Skin of body (tissue), 3 donors: ENCODE measurements at places on chromosomes 7 and 10. TPM values are rescaled to one million over a fixed set of nuclear protein-coding genes. Genes with fewer than 3 reads are reported as not detected.
A peak's percentile ranks its signal among the peaks of the same experiment; 100 is the strongest.

Gene MUC3A
- total RNA-seq, result not detected

Gene UPK3BL1
- total RNA-seq, result 37.9 TPM

Gene MYPN
- total RNA-seq, result 9.4 TPM

Gene ZNF722
- total RNA-seq, result not detected

Gene HOXA5
- total RNA-seq, result 4.7 TPM

Gene SUGCT
- total RNA-seq, result 5.2 TPM

Gene PAX4
- not detected for total RNA-seq

Gene IGF2BP3
- total RNA-seq, result 44.8 TPM

Gene CCT6A
- 111 TPM for total RNA-seq

Gene NSUN5
- total RNA-seq, result 9.4 TPM

- peak; percentile 61 for DNase-seq
These were observed 165.8 kb downstream of the INHBA start for GRCh38 chr7:41536873-41537665.

DNA sequence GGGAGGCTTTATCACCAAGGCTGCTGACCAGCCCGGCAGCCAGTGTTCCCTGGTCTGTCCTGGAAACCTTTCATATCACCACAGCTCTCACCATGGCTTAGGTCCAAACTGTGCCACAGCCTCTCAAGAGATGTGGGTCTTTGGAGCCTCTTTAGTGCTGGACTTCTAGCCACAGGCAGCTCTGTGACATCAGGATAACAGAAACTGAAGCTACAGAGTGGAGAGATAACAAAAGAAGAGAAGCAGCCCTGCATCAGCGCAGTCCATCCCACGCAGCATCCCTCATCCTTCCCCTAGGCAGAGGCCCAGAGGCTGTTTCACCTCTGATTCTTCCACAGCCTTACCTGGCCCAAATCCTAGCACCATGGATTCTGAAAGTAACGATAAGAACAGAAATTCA, 187.9 kb upstream of the KMT2E start:
- DNase-seq, result no peak

DNA sequence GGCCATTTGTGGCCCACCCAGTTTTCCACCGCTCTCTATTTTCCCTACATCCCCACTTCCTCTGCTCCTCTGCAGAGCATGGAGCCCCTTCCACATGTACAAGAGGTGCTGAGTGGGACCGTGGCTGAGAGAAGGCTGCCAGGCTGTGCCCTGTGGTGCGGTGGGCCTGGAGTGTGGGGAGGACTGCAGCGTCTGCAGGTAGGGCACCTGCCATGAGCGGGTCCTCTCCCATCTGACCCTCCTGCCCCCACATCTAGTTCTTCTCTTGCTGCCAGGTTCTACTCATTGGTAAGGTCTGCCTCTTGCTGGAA, 145.6 kb upstream of the FAM20C start:
- DNase-seq, result no peak

DNA sequence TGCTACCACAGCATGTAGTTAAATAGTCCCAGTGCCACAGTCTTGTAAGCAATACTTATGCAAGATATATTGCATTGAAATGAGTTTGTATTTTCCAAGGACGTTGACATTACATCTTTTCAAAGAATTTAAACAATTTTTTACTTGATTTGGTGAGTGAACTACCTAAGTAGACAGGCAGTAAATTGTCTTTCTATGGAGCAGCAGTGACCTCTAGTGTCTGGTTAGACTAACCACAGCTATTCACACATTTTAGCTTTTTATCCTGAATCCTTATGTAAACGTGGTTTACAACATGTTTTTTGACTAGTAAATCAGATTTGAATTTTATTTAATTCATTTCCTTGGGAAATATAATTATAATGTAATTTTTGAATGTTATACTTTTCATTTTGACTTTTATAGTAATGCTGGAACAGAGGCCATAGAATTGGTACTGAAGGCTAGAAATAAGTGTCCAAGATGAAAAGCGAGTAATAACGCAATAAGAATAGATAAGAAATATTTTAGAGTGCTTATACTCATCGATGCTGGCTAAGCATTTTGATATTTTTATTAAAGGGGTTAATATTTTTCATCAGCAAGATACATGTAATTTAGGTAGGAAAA, 5.6 kb downstream of the LRRTM3 start:
- peak; percentile 46 for DNase-seq

DNA sequence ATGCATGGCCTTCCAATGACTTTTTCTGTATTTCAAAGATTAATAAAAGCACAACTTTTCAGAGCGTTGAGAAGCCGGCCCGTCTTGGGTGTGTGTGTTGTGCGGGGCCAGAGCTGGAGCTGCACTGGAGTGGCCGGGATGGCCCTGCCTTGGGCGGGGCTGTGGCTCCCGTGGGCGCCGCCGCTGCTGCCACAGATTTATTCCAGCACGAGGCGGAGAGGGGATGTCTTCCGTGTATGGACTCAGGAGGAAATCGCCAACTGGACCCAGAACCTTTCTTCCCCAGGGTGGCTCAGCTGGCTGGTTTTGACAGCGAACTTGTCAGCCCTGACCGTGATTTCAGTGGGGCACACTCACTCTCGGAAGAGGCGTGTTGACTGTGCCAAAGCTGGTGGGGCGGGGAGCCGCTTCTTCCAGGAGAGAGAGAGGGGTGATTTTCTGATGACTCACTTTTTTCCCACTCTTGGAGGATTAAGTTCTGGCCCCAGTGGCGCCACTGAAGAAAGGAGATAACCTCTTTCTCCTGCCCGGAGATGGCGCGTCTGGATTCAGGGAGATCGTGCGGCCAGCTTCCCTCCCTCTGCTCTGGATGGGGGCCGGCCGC, 72.4 kb downstream of the DNAJB6 start:
- DNase-seq, result no peak

DNA sequence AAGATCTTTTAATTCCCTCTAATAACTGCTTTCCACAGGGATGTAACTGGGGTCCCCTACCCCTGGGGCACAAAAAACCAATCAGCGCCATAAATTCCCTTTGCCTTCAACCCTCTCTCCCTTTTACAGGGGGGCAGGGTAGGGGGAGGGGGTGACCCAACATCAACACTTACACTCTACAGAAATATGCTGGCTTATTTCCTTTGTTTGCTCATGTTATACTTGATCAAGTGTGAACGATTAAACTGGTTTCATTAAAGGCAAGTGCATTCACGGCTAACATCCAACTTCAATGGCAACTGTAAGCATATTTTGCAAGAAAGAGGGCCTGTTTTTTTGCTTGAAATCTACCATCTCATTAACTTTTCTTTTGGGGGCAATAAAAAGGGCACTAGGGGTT, 2.9 kb downstream of the CTBP2 start:
- DNase-seq, result no peak

DNA sequence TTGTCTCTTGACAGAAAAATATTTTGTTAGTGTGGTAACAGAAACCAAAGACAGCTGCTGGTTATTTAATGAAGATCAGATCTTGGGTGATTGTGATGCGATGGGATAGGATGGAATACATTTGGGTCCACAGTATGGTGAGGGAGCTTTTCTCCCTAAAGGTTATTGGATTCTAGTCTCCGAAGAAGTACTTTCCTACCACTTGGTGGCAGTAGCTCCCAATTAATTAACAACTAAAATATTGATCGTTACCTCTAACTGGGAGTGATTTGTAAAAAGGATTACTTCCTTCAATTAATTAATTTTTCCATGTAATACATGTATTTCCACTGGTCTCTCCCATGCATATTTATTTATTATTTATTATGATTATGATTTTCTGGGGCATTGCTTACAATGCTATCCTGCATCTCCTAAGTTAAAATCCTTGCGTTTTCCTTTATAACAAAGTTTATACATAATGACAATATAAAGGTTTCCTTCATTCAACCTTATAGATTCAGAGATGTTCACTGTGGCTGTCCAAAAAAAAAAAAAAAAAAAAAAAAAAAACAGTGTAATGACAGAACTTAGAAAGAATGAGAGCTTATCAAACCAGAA, 25.6 kb downstream of the TMEM196 start:
- peak; percentile 11 for DNase-seq

- no peak for DNase-seq
These were observed 30.5 kb upstream of the CPXM2 start for GRCh38 chr10:123922126-123922525.

GRCh38 chr7:93382362-93382761, 150.2 kb downstream of the VPS50 start:
- DNase-seq, result no peak

GRCh38 chr7:128024151-128024550, 7.1 kb downstream of the LRRC4 start:
- no peak for DNase-seq

DNA sequence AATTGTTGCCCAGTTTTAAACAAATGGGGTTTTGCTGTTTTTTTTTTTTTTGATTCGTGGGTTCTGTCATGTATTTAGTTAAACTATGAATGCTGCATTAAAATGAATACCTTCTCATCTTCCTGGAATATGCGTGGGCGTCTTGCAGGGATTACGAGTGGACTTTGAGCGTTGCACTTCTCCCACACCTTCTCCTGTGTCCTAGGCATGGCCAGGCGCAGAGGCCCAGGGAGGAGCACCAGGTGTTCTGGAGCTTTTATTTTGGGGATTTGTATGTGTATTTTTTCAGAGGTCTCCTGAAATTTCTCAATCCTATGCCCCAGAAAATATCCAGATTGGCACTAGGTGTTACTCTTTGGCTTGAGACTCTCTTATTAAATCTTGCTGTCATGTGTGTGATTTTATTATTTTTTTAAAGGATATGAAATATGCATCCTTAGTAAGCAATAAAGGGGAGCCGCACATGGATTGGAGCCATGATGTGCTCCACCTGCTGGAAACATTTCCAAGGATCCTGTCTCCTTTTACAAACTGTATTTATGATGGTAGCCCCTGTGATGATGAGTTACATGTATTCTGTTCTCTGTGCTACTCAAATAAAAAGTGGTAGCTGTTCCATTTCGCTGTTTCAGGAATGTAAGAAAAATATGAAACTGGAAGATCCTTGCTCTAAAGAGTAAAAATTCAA, 482.2 kb upstream of the KLF6 start:
- DNase-seq, result no peak
